ENCODE measurements at places on chromosomes 5 and 9.
A peak's percentile ranks its signal among the peaks of the same experiment; 100 is the strongest.

GRCh38 chr9:2919347-2919746 lies 75.5 kb upstream of the PUM3 start:
- DNase-seq = no peak

DNA sequence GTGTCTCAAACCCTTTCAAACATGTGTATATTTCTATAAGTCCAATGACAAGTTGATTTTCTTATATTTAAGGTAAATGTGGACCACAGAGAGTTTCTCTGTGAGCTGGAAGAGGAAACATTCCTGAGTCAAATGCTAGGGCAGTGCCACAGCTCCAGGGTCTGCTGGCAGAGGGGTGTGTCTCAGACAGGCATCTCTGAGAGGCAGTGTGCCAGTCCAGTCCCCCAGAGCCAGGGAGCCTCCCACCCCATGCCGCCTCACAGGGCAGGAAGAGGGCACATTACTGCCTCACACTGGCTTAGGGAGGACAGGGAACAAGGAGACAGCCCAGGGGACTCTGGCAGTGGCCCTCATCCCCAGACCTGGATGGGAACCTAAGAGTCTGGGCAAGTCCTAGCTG lies 120.2 kb downstream of the TENT4A start:
- DNase-seq = no peak

DNA sequence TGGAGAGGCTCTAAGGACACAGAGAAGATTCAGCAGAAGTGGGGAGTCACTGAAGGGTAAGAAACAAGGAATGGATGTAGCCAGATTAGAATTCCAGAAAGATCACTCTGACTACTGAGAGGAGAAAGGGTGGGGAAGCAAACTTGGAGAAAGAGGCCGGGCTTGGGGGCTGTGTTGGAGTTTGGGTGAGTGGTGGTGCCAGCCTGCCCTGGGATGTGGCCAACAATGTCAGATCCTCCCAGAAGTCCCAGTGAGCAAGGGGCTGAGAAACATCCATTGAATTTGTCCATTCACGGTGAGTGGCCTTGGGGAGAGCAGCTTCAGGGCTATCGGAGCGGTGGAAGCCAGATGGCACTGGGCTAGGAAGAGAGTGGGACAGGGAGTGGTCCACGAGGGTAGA lies 60.4 kb downstream of the COL15A1 start:
- DNase-seq = no peak

DNA sequence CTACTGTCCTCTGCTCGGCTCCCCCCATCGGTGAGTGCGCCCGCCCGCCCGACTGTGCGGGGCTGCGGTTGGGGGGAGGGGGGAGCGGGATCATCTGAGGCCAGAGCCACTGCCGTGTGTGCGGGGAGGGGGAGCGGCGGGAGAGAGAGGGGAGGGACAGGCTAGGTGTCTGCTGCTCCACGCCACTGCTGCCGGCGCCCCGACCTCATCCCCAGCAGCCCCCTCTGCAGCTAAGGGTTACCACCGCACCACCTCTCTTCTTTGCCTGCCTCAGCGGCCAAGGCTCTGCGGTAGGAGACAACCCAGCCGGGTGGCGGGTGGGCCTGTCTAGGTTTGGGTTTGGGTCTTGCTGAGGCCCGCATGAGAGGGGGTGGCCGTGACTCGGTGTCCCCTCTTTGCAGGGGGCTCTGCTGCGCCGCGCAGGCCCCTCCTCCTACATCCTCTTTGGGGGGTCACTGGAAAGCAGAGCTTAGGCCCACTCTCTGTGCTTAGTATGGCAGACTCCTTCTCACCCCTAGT lies 670 bp upstream of the PURA start:
- DNase-seq = peak; percentile 10

- DNase-seq = no peak
Observed at GRCh38 chr5:171701100-171701541, 84.5 kb upstream of the SMIM23 start.

DNA sequence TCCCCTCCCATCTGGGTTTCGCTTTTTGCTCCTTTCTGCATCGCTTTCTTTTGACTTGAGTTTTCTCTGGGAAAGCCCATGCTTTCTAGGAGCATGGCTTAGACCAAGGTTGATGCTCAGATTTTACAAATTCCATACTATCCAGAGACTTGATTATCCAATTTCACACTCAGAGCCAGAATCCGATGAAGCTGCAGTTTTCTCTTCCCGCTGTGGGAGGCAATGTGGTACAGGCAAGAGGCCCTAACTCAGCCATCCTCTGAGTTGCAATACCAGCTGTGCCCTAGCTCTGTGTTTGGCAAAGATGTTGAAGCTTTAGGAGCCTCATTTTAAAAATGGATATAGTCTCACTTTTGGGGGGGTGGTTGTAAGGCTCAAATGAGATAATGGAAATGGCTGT lies 85.1 kb downstream of the BRINP1 start:
- DNase-seq = no peak

DNA sequence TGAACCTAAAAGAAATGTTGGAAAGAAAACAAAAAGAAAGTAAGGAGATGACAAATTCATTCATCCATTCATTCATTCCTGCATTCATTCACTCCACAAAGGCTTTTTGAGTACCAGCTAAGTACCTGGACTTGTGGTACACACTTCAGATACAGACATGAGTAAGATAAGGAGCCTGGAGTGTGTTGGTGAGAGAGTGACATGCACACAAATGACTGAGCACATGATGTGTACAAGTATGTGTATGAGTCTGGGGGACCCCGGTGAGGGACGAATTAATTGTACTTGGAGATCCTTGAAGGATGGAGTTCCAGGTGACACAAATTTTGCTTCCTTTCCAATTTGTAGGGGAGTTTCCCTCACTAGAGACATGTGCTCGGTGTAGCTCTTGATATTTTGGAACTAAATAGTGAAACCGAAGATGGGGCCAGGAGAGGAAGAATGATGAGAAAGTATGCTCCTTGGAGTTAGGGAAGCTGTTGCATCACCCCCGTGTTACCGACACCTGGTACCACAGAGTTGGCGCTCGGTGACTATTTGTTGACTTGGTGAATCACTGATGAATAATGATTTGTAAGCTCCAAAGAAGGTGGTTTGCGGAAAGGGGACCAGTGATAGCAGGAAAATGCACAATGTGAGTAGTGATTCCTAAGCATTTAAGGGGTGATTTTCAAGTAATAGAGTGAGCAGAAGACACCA lies 509.8 kb downstream of the CCDC171 start:
- DNase-seq = no peak

DNA sequence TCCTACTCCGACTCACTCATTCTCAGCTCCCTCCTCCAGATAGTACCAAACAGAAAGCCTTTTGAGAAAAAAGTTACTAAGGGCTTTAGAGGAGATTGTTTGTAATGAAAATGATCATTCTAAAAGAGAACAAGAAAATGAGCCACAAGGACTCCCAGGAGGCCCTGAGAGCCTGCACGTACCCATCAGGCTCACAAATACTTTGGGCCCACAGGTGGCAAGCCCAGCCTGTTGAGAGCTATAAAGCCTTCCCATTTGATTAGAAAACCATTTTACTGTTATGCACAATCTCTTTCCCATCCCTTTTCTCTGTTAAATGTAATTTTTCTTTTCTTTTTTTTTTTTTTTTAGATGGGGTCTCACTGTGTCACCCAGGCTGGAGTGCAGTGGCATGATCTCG lies 136.1 kb downstream of the LHFPL2 start:
- DNase-seq = peak; percentile 5

GRCh38 chr5:75856056-75856455 lies 138.8 kb upstream of the POC5 start:
- DNase-seq = peak; percentile 14

GRCh38 chr5:55021410-55021809 lies 2.6 kb upstream of the GZMK start:
- no peak for DNase-seq

- no peak for DNase-seq
Observed at GRCh38 chr5:177526191-177526590, 9.4 kb upstream of the DDX41 start.
